ENCODE measurements at places on chromosomes 11 and 22.

DNA sequence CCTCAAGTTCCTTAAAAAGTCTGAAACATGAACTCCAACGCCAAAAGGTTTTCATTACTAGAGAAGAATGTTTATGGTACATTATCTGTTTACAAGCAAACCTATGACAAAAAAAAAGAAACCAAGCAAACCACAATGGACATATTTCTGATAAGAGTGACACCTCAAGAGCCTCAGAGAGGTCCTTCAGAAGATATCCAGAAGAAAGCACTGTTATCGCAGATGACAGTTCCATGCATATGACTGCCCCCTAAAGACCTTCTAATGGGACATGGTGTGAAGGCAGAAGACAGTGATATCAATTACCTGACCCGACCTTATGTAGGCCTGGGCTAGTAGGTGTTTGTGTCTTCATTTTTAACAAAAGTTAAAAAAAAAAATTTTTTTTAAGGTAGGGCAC, 3.1 kb downstream of the HDHD5 start:
- no peak for ATAC-seq

DNA sequence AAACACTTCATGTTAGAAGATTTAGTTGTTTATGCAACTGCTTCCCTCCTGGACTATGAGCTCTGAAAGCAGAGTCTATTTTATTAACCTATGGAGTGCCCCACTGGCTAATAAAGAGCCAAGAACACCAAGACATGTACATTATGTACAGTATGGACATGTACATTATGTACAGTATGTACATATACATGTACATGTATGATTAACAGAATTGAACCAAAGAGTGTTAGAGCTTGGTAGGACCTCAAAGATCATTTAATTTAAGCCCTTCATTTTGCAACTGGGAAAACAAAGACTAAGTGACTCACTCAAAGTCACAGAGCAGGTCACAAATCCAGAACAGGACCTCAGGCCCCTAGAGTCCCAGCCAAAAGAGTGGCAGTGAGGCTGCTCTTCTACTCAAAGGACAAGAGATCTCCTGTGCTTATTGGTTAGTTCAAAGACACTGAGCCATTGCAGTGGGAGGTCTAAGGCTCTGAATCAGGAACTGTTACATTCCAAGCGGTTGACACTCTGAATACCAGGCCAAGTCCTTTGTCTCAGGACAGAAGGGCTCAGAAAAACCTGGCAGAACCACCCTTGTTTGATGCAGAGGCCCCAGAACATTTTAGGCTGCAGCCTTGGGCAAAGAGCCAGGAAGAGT, 103.8 kb downstream of the FAM168A start:
- no peak for ATAC-seq

- ATAC-seq: peak; percentile 80
These were observed 4.6 kb downstream of the DCHS1 start for GRCh38 chr11:6650980-6651379.

DNA sequence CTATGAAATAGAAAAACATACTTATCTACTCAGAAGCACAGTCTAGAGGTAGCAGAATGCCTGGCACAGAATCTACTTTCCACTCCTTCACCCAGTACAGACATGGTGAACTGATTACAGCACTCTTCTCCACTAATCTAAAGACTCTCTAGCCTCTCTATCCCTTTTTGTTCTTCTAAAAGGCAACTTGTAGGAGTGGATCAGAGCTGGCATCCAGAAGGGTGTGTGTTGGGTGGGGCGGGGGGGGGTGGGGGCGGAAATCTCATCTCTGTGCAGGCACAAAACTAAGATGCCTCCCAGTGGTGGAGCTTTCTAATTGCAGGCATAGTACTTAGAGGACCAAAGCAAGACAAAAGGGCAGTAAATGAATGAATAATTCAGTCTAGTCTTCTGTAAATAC, 11.5 kb upstream of the EMID1 start:
- no peak for ATAC-seq

DNA sequence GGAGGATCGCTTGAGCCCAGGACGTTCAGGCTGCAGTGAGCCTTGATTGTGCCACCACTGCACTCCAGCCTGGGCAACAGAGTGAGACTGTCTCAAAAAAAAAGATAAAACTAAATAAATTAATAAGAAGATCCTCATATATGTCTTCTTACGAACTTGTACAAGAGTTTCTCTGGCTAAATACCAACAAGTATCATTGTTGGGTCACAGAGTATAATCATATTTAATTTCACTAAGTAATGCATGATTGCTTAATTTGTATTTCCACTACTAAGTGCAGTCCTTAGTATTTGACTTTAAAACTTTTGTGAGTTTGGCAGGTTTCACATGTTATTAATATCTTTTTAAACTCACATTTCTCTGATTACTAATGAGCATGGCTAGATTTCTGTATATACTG, 60.9 kb downstream of the PACS1 start:
- no peak for ATAC-seq

DNA sequence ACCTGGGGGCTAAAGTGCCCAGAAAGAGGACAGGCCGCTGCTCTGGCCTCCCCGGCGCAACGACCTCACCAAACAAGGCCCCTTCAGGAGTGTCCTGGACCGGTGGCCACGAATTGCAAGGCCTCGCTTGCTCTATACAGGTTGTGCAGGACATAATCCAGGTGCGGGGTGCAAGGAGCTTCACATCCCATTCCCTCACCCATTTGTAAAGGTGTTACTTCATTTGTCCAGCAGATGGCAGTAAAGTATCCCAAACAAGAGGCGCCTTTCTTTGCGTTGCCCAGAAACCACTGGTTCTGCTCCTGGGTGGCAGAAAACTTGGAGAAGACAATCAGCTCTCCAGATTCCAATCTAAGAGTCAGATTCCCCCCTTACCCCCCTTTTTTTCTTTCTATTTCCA, 35.9 kb upstream of the PRDM11 start:
- ATAC-seq: no peak

DNA sequence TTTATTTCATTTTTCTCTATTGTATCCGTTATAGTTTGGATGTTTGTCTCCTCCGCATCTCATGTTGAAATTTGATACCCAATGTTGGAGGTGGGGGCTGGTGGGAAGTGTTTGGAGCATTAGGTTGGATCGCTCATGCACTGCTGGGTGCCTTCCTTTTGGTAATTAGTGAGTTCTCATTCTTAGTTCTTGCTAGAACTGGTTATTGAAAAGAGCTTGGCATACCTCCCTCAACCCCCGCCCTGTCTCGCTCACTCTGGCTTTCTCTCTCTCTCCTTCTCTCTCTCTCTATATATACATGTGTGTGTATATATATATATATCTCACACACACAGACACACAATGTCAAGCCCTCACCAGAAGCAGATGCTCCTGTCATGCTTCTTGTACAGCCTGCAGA, 978.7 kb downstream of the DLG2 start:
- ATAC-seq: no peak

DNA sequence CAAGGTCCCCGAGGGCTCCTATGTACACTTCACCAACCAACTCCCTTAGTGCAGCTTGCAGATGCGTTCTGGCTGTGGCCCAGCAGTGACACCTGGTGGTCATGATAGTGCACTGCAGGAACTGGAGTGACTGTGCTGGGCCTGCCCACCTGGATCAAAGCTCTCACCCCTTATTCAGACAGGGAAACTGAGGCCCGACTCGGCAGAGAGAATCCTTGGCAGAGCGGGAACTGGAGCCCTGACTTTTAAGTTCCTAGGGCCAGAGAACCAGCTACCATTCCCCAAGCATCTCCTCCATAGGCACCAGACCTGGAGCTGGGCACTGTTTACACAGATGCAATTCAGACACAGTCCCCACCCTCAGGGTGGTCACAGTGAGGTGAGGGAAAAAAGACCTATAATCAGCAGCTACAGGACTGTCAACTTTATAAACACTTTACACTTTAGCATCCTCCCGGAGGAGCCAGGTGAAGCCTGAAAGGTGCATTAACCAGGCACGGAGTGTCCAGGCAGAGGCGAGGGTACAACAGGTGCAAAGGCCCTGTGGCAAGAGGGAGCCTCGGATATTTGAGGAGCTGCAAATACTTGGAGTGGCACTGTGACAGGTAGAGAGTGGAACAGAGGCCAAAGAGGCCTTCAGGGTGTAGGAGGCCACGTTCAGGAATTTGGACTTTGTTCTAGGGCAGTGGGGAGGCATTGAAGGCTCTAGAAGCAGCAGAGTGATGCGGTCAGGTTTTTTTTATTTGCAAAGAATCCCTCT, 22.0 kb downstream of the RHBDD3 start:
- peak; percentile 68 for ATAC-seq

DNA sequence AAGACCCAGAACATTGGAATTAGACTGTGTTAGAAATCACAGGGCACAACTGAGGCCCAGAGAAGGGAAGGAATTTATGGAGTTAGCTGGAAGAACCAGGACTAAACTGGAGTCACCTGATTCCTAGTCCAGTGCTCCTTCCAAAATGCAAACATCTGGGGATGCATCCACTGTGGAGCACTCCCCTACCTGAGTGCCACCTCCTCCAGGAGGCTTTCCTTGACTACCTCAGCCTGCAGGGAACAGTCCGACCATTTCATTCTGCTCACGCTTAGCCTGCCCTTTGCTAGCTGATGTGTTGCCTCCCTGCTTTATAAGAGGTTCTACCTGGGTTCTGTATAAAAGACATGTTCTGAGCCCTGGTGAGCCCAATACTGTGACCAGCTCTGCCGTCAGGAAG, 24.0 kb downstream of the CHRDL2 start:
- ATAC-seq: no peak

DNA sequence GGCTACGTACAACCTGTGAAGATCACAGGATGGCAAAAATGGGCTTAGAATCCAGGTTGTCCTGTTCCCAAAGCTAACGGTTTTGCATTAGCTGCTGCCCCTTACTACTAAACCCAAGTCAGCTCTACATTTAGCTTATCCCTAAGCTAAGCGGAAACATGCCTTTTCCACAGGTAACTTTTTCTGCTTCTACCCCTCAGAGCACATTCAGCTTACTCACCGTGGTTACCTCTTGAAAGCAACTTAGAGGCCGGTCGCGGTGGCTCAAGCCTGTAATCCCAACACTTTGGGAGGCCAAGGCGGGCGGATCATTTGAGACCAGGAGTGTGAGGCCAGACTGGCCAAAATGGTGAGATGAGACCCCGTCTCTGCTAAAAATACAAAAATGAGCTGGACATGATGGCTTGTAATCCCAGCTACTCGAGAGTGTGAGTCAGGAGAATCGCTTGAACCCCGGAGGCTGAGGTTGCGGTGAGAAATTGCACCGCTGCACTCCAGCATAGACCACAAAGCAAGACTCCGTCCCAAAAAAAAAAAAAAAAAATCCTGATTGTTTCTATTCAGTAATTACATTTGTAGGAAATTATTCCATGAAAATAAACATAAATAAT, 790 bp upstream of the TMEM41B start:
- no peak for ATAC-seq

DNA sequence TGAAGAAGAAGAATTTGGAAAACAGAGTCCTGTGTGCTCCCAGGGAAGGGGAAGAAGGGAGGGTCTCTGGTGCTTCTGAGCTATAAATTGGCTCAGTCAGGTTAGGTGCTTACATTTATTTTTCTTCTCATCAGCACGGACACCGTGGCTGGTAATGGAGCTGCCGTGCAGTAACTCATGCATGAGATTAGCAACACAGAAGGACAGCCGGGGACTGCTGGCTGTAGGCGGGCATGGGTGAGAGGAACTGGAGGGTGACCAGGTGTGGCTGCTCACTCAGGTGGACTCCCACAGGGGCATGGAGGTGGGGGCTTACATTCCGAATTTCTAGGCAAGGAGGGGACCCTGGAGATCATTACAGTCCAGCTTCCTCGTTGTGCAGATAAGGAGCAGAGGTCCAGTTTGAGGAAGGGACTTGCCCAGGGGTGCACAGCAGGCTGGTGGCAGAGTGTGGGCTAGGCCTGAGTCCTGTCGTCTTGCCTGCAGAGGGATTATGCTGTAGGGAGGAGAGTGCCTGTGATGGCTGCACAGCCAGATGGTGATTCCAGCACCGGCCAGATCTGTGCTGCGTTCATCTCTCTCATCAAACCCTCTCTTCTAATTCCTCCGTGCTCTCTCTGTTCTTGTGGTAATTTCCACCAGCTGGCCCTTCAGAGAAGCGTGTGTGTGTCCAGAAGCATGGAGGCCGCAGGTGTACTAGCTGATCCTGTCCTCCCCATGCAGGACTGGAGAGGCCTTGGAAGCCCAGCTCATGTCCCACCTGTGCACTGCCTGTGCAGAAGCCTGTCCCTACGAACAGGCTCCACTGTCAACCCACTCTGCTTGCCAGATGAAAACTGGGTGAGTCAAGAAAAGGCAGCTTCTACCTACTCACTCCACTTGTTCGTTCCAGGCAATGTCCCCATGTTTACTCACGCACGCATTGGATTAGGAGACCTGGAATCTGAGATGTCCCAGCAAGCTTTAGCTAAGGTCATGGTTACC, 78.9 kb downstream of the NTM start:
- no peak for ATAC-seq

- no peak for ATAC-seq
These were observed 11.8 kb downstream of the RNF121 start for GRCh38 chr11:71940561-71941219.

GRCh38 chr11:74447720-74448119, 19.6 kb downstream of the KCNE3 start:
- no peak for ATAC-seq

GRCh38 chr22:46070215-46070802, 80.0 kb upstream of the PPARA start:
- ATAC-seq: peak; percentile 11

DNA sequence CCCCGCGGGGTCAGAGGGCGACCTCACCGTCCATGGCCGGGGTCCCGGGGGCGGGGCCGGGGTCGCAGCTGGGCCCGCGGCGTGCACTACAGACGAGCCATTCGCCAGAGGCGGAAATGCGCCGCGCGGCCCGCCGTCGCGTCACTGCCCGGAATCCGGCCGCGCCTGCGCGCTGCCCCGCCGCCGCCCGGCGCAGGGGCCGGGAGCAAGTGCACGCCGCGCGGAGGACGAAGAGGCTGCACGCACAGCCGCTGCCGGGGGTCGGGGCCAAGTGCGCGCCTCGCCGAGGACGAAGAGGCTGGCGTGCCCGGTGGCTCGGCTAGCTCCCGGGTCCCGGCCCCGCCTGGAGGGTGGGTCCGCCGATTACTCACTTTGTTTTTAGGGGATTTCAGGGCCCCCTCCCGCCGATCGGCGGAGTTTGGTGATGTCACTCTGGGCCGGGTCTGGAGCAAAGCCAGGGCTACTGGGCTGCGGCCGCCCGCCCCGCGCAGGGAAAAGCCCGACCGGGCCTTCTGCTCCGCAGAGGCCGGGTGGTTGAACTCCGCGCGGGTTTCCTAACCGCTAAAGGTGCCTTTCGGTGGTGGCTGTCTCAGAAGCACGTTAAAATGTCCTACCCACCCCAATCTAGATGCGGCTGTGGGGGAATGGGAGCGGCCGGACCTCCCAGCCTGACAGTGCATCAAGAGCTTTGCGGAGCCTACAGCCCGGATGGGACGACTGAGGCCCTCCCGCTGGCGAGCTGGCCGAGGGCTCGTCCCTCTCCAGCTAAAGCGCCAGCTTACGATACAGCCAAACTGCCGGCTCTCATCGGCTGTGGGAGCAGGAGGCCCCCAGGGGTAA, at the start of gene RELA:
Gene RELA, minus strand, starts transcription at position 118 of the 840 bp plus-strand sequence. Its CDS starts 84 bp downstream, at position 34.
- peak; percentile 87 for ATAC-seq

GRCh38 chr11:131928992-131929391, 558.6 kb downstream of the NTM start:
- no peak for ATAC-seq

GRCh38 chr11:65912845-65913244, 6.0 kb downstream of the C11orf68 start:
- no peak for ATAC-seq
